ENCODE measurements at places on chromosomes 11 and 22.
A peak's percentile ranks its signal among the peaks of the same experiment; 100 is the strongest.

- no peak for ATAC-seq
These were observed 150.8 kb upstream of the TIMP3 start for GRCh38 chr22:32650553-32651345.

DNA sequence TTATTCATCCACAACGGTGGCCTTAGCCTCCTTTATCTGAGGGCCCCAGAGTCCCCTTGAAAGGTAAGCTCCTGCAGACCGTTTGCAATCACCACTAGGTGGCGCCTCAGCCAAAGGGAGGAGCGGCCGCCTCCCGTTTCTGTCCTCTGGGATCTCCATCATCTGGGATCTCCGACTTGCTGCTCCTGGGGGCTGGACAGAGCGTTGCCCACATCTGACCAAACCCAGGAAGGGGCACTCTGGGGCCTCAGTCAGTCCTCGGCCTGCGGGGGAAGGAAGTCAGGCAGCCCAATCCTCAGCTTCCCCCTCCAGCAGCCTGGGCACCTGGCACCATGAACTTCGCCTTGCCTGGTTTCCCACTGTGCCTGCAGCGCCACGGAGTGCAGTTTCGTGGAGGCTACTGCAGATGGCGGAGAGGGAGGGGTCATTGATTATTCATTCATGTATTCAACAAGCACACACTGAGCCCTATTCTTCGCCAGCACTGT is 23.5 kb downstream of the TP53I11 start:
- peak; percentile 53 for ATAC-seq

GRCh38 chr11:35135222-35135621 is 3.7 kb upstream of the CD44 start:
- no peak for ATAC-seq

GRCh38 chr11:119533921-119534736 is 111.2 kb upstream of the THY1 start:
- no peak for ATAC-seq

GRCh38 chr11:59187587-59187986 is 15.7 kb downstream of the DTX4 start:
- no peak for ATAC-seq

DNA sequence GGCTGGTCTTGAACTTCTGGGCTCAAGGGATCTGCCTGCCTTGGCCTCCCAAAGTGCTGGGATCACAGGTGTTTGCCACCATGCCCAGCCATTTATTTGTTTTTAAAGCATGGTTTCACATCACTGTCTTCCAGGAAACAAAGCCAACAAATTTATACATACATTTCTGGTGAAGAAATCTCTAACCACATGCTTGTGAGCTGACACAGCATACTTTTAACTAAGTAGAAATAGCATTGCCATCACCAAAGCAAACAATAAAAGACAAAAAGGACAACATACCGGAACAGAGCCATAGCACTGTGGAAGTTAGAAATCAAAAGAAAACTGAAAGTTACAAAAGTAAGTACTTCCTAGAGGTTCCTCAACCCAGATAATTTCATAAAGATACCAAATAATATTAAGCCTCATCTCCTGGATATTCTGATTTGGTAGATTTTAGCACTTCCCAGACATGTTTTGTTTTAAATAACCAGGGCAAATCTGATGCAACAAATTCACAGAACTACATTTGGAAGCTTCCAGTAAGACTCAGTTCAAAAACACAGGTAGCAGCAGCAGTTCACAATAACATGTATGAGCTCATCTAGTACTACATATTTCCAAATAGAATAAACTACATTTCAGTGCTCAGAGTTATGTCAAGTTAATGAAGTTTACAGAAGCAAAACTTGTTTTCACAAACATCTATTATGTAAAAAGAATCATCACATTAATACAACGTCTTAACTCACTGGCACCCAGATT is 70.6 kb downstream of the RRAS2 start:
- ATAC-seq = no peak

DNA sequence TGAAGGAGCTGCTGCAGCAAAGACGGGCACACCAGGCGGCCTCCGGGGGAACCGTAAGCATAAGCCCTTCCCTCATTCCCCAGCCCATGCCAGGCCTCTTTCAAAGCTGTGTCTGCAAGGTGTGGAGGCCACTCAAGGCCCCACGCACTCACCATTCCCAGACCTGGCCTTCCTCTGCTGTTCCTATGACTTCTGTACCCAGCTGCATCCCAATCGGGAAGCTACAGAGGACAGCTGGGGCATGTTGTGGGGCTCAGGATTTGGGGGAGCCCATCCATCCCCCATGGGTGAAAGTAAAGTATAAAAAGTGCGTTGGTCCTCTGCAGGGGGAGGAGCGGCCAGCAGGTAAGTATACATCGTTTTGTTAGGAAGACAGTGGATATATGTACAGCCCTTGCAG is 2.2 kb downstream of the POU2AF3 start:
- no peak for ATAC-seq

GRCh38 chr11:11476499-11476898 is 123.4 kb upstream of the CSNK2A3 start:
- no peak for ATAC-seq

DNA sequence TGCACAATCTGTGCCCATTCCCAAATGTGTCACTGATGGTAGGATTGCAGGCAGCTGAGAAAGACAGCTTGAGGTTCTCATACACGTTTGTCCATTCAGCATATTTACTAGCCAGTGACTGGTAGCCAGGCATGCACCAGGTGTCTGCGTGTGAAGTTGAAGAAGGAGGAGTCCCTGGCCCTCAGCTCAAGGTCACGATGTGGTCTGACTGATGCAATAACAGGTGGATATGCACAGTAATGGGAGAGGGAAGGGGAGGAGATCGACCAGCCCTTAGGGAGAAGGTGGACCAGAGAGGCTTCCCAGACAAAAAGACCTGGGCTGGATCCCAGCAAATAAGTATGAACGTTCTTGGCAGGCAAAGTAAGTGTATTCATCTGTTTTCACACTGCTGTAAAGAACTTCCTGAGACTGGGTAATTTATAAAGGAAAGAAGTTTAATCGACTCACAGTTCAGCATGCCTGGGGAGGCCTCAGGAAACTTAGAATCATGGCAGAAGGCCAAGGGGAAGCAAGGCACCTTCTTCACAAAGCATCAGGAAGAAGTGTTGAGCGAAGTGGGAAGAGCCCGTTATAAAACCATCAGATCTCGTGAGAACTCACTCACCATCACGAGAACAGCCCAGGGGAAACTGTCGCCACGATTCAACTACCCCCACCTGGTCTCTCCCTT is 96.0 kb downstream of the MN1 start:
- no peak for ATAC-seq

DNA sequence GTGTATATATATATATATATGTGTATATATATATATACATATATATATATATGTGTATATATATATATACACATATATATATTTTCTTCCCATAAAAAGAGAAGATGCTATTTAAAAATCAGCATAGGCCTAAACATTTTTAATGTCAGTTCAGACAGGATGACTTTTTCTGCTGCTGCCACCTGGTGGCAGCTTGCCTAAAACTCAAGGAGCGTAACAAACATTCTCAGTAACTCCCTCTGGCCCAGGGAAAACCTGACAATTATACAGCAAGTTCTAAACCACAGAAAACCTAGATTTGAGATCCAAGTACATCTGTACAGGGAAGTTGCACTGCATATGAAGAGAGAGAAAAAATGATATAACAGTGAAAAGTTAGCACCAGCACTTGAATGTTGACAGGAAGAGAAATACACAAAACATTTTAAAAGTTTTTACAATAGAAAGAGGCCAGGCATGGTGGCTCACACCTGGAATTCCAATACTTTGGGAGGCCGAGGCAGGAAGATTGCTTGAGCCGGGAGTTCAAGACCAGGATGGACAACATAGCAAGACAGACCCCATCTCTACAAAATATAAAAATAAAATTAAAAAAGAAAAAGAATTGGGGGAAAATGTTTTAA is 16.6 kb downstream of the OR8A1 start:
- ATAC-seq = no peak

GRCh38 chr11:35927104-35927503 is 16.8 kb upstream of the LDLRAD3 start:
- no peak for ATAC-seq

- no peak for ATAC-seq
These were observed 102.9 kb downstream of the MED15 start for GRCh38 chr22:20610243-20610686.

GRCh38 chr11:7673724-7674434 is 579 bp upstream of the CYB5R2 start:
- ATAC-seq = peak; percentile 31

DNA sequence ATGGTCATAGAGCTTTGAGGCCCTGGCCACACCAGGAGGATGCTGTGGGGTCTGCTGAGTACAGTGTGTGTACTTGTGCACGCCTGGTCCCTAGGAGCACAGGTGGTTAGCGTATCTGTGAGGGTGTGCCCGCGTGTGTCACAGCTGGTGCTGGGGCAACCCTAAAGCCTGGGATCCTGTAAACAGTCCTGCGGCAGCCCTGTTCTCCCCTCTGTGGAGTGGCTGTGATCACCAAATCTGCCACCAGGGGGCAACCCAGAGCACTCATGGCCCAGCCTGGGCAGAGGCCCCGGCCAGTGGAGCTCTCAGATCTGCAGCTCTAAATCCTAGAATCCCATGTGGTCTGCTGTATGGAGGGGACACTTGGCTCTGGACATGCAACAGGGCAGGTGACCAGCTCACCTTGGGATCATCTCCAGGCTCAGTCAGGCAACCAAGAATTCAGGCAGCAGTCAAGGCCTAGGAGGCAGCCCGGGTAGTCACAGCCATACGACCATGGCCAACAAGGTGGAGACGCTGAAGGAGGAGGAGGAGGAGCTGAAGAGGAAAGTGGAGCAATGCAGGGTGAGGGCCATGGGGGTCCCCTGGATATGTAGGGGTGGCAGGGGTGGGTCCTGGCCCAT is 3.9 kb downstream of the SH3BP1 start:
- ATAC-seq = peak; percentile 74

DNA sequence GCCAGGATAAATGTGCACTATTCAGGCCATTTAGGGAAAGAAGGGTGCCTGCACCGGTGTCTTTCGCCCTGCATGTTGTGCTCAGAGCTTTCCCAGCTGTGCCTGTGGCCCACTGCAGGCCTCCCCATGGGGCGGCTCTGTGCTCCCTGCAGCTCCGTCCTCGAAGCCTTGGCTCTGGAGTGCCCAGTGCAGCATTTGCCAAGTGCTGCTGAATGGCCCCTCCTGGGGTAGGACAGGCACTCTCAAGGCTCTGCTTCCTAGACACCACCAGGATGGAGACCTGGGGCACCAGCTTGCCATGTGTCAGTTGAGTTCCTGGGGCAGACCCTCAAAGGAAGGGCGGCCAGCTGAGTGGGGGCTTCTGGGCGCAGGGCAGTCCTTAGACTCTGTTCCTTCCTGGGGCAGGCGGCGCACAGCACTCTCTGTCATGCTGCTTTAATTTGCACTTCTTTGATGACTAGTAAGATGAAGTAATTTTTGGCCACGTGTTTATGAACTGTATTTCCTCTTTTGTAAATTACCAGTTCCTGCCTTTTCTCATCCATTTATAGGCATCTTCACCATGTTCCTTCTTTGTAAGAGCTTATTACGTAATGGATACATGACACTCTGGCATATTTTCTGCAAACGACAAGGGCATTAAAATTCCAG is 32.1 kb upstream of the GNB1L start:
- peak; percentile 33 for ATAC-seq

DNA sequence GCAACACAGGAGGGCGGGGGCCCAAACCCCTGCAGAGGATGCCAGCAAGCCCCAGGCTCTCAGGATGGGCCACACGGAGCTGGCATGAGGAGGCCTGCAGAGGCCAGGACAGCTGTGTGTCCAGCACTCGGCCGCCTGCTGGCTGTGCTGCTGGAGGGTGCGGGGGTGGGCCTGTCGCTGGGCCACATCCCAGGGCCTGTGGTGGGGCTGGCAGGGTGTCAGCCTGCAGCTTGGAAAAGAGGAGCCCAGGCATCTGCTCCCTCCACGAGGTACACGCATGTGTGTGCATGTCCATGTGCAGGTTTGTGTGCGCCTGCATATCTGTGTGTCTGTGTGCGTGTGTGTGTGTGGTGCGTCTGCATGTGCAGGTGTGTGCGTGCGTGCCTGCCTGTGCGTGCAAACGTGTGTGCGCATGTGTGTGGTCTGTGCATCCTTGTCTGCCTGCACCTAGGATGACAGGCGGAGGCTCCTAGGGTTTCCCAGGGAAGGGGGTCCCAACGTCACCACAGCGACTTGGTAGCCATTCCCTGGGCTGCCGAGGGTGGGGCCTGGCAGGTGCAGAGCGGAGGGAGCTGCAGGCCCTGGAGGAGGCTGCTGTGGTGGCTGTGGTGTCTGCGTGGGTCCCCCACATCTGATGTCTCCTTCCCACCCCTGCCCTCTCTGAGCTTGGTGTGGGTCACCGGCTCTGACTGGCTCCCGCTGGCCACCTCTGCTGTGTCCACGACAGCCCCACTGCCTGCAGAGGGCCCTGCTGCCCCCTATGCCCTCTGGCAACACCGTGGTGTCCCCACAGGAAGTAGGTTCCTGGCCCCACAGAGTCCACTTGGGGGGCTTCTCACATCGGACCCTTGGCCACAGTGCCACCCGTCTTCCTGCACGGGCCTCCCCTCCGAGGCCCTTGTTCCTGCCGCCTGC is 17.1 kb downstream of the BRSK2 start:
- ATAC-seq = no peak

GRCh38 chr11:29159552-29160465 is 857.0 kb downstream of the KCNA4 start:
- ATAC-seq = no peak

- peak; percentile 75 for ATAC-seq
These were observed 8.3 kb upstream of the SLC39A13 start for GRCh38 chr11:47399860-47400767.

DNA sequence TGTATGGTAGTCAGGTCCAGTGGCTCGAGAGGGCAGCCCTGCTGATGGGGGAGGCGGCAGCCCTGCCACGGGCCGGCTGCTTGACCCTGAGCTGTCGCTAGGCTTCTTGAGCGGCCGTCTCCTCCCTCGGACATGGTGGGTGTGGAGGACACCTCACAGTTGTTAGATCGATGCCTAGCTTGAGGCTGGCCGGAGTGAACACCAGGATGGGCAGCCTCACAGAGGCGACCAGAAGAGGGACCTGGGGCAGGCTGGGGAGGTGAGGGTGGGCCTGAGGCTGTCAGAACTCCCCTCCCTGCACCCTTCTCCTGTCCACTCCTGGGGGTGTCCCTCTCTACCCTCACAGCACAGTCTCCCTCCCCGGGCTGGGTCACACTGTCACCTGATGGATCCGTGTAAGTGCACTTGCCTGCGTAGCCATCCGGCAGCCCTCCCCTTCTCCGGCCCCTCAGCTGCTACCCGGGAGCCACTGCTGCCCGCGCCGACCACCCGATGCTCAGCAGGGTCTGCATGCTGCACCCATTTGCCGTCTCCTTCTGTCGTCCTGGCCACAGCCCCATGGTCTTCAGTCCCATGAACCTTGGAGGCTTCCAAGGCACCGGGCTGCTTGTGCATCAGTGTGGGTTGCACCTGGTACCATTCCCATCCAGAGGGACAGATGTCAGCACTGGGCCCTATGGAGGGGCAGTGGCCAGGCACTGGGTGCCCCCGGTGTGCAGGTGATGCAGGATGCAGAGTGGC is 394.1 kb downstream of the TBC1D22A start:
- no peak for ATAC-seq

DNA sequence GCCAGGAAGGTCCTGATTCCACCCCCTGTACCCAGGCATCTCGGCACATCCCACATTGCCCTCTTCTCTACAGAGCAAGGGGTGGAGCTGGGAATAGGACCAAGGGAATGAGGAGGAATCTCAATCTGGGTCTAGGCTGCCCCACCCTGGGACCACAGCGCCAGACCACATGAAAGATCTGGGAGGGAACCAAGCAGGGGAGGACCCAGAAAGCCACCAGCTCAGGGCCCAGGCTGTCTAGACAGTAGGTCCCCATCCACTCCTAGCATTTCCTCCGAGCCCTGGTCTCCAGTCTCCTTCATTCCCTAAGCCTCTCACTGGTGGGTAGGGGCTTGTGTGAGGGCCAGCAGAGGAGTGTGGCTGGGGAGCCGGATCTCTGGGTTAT is 11.6 kb downstream of the PHLDB1 start:
- no peak for ATAC-seq

GRCh38 chr11:46916286-46917108 is 1.9 kb downstream of the LRP4 start:
- ATAC-seq = no peak
